NCI-H2029 (cell line): ENCODE measurements at places on chromosomes 6 and 20.

DNA sequence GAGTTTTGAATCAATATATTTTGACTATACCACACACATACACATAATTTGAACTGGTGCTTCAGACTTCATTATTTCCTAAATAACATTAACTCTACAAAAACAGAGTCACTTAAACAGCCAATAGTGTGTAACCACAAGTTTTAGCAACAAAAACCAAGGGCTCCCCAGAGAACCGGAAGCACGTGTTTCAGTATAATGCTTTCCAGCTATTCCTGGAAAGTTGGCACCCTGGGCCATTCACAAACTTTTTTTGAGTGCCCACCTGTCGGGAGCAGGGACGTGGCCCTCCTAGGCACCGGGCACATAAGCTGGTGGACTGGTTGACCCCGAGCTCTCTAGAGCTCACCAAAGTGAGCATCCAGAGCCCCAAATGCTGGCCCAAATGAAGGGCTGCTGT lies 1.9 kb upstream of the SLC35D3 start:
- DNase-seq: no peak

- no peak for DNase-seq
Observed at GRCh38 chr6:142808405-142809061, 136.4 kb downstream of the HIVEP2 start.

- DNase-seq: no peak
Observed at GRCh38 chr6:108800427-108800864, 47.8 kb upstream of the ARMC2 start.

DNA sequence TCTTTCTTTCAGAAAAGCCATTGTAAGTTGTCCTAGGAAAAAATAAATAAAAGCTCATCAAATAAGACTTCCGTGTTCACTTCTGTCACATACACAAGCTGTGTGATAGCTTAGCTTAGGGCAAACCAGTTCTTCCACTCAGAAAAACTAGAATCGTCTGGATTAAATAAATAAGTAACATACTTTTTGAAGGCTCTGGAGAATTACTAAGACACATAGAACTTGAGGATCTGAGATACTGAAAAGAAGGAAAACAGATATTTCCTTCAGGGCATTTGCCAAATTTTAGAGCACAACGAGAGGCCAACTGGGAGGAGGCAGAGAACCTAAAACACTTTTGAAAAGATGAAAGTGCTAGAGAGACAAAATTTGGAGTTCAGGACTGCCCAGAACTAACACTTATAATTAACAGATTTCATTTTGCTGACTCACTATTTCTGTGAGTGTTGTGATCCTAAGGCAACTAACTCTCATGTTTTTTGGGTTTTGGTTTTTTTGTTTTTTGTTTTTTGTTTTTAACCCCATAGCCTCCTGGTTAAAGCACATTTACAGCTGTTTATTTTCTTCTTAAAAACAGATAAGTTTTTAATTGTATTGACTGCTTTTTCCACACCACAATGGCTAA lies 38.7 kb upstream of the THEMIS start:
- no peak for DNase-seq

- DNase-seq: no peak
Observed at GRCh38 chr6:150593119-150593518, 6.6 kb upstream of the PLEKHG1 start.

GRCh38 chr6:17703256-17703694 lies 3.5 kb downstream of the NUP153 start:
- DNase-seq: no peak

GRCh38 chr6:38572186-38572813 lies 67.4 kb downstream of the BTBD9 start:
- peak; percentile 45 for DNase-seq

DNA sequence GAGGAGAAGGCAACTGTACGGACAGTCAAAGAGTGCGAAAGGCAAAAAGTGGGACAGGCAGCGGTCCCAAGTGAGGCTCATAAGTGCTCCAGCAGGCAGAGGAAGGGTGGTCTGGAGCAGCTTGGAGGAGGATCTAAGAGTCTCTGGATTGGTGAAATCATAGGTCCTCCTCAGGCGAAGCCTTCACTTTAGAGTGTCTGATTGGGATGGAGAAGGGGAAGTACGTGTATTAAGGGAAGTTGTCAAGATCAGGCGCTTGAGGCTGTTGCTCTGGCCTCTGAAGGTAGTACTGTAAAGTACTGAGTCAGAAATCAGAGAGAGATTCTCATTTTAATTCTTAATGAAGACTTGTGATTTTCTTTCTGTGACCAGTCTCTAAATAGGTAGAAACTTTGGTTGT lies 185.6 kb downstream of the KIF16B start:
- no peak for DNase-seq

- DNase-seq: no peak
Observed at GRCh38 chr6:5206920-5207561, 53.7 kb downstream of the LYRM4 start.

- no peak for DNase-seq
Observed at GRCh38 chr6:158029668-158030230, 48.1 kb downstream of the SYNJ2 start.

- no peak for DNase-seq
Observed at GRCh38 chr20:19405958-19406357, 193.5 kb downstream of the SLC24A3 start.

- no peak for DNase-seq
Observed at GRCh38 chr20:63743210-63743970, 3.8 kb downstream of the SLC2A4RG start.

DNA sequence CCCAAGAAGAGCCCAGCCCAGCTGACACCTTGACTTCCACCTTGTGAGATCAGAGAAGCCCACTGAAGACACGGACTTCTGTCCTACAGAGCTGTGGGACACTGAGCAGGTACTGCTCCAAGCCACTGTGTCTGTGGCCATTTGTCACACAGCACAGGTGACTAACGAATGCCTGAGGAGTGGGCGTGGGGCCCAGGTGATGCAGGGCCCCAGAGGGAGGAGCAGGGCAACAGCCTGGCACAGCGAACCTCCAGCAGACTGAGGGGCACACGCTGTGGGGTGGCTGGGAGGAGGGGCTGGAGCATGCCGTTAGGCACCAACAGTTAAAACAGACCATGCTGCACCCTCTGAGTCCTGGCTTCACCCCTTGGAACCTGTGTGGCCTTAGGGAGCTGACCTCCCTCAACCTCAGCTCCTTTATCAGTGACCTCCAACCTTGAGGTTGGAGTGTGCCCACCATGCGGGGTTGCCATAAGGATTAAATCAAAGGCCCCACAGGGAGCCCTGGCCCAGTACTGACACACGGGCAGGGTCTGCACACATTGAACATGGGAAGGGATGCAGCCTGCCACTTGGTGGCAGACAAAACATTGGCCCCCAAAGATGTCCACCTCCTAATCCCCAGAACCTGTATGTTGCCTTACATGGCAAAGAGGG lies 119.9 kb upstream of the CST7 start:
- DNase-seq: no peak

DNA sequence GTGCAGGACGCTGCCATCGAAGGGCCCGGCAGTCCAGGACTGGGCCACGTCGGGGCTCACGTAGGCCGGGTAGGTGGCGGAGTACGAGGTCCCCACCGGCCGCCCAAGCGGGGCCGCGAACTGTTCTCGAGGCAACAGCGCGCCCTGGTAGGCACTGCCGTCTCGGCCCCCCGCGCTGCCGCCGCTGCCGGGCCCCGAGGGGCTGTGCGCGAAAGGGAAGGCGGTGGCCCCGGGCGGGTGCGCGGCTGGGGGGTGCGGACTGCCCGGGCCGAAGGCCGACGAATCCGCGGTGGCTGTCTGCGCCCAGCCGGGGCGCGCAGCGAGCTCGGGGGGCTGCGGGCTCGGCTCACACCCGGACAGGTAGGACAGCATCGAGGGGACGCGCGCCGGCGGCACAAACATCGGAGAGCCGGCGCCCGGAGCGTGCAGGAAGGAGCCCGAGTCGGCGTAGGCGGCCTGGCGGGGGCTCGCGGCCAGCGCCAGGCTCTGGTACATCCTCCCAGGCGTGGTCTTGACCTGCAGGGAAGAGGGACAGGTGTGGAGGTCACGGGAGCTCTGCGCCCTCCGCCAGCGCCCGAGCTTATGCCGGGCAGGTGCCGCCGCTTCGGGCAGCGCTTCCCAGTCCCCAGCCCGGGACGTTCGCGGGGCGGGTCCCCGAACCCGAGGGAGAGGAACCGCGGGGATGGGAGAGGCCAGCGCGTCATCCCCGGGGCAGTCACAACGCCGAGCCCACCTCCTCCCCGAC lies 596 bp downstream of the GATA5 start:
- DNase-seq: no peak

DNA sequence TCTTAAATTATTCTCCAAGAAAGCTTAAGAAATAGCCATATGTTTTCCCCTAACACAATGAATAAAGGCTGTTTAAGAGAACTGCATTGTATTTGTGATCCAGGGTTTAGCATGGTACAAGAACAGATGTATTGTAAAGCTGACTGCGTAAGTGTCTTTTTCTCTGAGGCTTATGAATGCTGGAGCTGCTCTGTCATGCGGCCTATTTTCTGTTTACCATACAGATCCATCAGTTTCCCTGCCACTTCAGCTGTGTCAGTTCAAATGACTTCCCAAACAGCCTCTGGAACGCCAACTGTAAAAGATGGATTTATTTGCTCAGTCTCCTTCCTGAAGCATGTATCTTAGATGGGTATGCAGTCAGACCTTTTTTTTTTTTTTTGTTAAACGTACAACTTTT lies 419.3 kb upstream of the HS3ST5 start:
- no peak for DNase-seq

GRCh38 chr6:33812669-33813068 lies 8.9 kb upstream of the MLN start:
- DNase-seq: peak; percentile 12

DNA sequence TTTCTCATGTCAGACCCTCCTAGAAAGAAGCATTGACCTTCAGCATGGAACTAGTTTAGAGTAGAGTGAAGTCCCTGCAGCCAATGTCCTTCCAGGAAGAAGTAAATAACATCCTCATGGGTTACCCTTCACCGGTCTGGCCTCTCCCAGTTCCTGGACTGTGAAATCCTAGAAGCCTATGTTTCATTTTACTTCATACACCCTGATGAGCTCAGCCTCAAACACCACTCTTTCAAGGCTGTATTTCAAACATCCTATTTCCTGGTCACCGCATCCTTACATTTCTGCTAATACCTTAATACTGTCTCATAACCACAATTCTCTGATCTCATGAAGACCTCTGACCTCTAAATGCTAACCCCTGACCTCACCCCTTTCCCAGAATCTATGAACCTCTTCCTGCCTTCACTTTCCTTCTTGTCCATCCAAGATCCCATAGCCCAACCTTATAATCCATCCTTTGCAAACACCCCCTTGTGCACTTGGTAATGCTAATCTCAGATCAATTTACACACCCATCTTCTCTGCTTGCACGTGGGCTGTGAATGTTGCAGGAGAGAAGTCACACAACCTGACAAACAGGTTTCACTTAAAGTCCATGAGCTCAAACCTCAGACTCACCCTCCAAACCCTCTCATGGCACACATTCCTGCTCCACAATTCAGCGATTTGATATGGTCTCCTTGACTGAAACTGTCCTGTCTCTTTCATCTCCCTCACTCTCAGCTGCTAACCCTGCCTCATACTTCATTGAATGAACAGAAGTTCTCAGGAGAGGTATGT lies 30.2 kb downstream of the SLC2A10 start:
- peak; percentile 54 for DNase-seq

- no peak for DNase-seq
Observed at GRCh38 chr6:135170849-135171248, 10.3 kb upstream of the MYB start.

DNA sequence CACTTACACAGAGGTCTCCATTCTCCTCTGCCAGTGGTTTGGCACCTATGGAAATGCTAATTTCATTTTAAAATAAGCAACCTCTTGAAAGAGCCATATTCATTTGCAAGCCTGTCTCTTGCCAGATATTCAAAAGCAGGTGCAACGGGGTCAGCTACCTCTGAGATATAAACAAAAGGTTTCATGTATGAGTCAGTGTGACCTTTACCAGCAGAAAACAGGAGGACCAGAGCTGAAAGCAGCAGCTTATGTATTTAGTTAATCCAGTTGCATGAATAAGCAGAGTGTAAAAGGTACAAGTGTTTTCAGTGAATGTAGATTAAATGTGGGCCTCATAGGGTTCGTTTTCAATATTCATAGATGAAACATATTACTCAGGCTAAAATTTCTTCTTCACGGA lies 56.0 kb downstream of the TENT5A start:
- DNase-seq: peak; percentile 80

GRCh38 chr6:151325075-151326050 lies 66.0 kb downstream of the ZBTB2 start:
- DNase-seq: no peak

GRCh38 chr6:39078695-39079094 lies 30.1 kb downstream of the GLP1R start:
- DNase-seq: no peak

GRCh38 chr6:106501960-106502371 lies 127.3 kb downstream of the RTN4IP1 start:
- no peak for DNase-seq

- no peak for DNase-seq
Observed at GRCh38 chr6:101711518-101711917, 318.0 kb downstream of the GRIK2 start.

DNA sequence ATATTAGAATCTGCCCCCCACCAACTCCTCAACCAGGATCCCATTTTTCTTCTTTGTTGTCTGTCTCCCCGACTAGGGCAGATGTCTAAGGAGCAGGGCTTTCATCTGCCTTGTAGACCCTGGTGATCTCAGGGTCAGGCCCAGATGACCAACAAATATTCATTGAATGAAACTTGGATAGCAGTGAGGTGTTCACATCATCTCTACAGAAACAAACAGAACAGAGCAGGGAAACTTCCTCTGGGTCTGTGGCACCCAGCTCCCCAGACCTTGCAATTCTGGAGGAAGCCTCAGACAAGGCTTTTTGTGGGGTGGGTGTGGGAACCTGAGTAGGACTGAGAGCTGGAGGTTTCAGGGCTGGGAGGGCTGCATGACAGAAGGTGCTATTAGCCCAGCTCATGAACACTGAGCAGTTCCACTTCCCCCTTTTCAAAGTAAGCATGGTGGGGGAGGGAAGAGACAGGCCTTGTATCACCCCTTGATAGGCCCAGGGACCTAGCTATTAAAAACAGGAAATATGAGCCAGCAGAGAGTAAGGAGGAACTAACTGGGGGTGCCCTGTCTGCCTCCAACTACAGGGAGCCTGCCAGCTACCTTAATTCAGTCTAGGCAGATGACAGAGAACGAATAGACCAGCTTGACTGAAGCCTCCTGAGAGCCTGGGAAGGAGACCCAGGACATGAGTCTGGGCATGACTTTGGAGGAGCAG lies 37.3 kb upstream of the TOP1 start:
- no peak for DNase-seq

DNA sequence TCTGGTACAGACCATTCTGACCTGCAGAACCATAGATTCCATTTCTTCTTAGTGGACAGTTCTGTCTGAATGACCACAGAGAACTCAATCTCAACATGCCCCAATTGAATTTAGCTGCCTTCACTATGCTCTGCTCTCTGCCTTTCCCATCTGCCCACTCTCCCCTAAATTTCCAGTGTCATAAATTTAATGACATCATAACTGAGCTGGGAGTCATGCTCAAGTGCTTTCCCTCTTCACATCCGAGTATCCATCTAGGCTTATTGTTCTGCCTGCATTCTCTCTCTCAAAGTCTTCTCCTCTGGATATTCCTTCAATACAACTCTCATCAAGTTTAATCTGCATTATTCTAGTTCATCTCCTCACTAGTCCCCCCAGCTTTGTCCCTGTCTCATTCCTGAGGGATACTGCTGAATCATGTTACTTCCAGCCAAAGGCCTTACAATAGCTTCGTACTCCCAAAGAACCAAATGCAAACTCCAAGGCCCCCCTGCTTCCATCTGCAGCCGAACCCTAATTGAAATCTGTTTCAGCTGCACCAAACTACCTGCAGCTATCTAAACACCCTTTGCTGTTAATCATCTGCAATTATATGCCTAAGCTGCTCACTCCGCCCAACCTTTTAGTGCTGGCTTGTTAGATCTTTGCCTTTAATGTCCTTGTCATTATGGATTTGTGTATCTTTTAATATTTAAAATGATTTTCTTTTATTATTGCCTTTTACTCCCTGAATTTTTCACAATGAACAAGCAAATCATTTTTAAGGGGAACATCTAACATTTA lies 46.1 kb downstream of the SLC35B3 start:
- DNase-seq: no peak
